NCI-H2081 (cell line): ENCODE measurements at places on chromosomes 5 and 9.
A peak's percentile ranks its signal among the peaks of the same experiment; 100 is the strongest.

GRCh38 chr5:179608131-179608581, 15.3 kb downstream of the HNRNPH1 start:
- DNase-seq, result no peak

GRCh38 chr5:95007921-95008597, 276.8 kb downstream of the MCTP1 start:
- no peak for DNase-seq

- no peak for DNase-seq
These were observed 2.8 kb downstream of the MCCC2 start for GRCh38 chr5:71589903-71590302.

GRCh38 chr9:34503406-34503805, 19.4 kb downstream of the ENHO start:
- no peak for DNase-seq

DNA sequence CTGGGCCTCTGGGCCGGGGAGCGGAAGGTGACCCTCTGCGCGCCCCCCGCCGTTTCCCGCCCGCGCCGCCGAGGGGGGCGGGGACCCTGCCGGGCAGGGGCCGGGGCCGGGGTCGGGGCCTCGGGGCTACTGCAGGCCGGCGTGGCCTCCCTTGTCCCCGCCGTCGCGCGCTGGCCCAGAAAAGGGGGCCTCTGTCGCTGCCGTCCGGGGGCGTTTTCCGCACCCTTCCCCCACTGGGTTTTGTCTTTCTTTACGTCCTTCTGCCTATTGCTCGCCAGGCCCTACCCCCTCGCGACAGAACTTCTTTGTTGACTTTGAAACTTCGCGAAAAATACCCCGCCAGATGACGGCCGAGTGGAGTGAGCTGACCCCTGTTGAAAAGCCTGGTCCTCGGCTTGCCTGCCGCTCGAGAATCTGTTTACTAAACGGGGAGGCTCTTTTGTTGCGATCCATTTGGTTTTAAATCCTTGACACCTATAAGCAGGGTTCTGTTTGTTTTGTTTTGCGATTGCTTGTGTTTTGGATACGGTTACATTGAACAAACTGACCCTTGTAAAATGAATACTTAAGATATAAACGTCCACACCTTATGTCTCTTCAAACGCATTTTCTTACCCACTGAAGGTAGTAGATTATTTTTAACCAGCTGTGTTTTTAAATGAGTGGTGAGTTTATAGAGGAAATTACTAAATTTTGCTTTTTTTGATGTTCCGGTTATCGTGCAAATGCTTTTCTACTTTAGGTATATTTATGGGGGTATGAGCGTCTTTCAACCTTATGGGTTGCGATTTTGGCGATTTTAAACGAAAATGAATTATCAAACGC, 765 bp downstream of the MARCHF6 start:
- peak; percentile 55 for DNase-seq

GRCh38 chr5:131112424-131112823, 52.6 kb downstream of the HINT1 start:
- no peak for DNase-seq

- no peak for DNase-seq
These were observed 62.9 kb downstream of the USP20 start for GRCh38 chr9:129898185-129898584.
